GDM1 (cell line): ENCODE measurements at places on chromosomes 4 and X.
A peak's percentile ranks its signal among the peaks of the same experiment; 100 is the strongest.

GRCh38 chrX:72020788-72021187, 110.1 kb downstream of the NHSL2 start:
- DNase-seq, result no peak

DNA sequence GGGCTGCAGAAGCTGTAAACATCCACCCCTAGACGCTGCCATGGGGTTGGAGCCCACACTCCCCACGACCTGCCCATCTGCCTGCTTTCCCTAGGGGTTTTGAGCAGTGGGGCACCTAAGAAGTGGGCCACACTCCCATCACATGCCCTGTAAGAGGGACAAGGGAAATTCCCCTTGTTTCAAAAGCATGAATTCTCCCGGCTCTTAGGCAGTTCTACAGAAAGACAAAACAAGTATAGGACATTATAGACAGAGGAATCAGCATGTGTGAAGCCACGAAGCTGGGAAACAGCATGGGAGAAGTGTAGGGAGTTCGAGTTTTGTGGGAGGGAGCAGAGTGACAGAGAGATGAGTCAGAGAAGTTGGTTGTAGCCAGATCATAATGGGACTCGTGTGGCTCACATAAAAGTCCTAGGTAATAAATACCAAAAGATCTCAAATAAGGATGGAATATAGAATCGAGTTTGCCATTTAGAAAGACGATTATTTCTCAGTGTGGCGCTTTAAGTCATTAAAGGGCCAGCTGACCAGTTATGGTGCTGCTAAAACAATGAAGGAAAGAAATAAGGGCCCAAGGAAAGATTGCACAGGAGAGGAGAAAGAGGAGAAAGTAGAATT, 23.9 kb downstream of the APOO start:
- DNase-seq, result no peak

GRCh38 chrX:131703646-131704045, 159.8 kb downstream of the OR13H1 start:
- DNase-seq, result no peak

- DNase-seq, result no peak
These were observed 5.8 kb downstream of the RPS4X start for GRCh38 chrX:72271091-72271788.

DNA sequence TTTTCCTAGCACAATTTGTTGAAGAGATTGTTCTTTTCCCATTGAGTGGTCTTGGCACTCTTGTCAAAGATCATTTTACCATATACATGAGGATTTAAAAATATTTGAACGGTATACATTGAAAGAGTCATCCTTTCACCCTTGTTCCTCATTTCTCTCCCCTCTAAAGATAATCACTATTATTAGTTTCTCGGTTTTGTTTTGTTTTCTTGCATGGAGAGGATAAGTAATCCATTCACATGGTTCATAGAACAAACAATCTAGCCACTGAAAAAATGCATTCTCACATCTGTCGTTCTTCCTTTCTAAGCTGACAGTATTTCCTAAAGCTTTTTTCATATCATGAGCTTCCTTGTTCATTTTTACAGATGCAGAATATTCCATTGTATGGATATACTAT, 39.2 kb upstream of the MSMO1 start:
- no peak for DNase-seq

DNA sequence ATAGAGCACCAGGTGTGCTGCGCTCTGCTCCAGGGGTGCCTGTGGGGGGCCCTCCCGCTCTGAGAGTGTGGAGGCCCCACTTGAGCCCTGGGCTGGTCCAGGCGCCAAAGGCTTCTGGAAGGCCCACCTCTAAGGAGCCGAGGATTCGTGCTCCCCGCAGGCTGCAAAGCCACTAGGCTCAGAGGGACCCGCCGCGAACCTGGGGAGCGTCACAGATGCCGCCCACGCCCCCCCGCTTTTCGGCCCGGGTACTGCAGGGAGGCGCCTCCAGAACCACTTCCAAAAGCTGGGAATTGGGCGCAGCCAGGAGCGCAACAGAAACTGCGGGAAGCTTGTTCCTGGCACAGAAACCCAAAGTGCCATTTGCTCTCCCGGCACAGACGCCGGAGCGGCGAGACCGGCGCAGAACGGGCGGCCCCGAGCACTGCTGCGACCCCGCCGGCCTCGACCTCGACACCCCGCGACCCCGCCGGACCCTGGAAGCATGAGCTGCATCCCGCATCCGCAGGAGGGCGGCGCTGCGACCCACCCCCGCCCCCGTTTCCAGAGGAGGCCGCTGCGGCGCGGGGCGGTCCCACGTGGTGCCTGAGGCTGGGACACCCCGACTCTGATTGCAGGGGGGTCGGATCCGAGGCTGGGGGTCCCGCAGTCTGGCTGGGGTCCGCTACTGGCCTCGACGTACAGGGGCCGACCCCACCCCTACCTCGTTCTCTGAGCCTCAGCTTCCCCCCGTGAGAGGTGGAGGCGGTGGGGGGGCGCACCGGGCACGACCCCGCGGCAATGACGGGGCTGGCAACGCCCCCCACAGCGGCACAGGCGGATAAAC, 30.8 kb downstream of the CPLX1 start:
- no peak for DNase-seq

- no peak for DNase-seq
These were observed 29.9 kb upstream of the CXXC4 start for GRCh38 chr4:104524591-104524990.

DNA sequence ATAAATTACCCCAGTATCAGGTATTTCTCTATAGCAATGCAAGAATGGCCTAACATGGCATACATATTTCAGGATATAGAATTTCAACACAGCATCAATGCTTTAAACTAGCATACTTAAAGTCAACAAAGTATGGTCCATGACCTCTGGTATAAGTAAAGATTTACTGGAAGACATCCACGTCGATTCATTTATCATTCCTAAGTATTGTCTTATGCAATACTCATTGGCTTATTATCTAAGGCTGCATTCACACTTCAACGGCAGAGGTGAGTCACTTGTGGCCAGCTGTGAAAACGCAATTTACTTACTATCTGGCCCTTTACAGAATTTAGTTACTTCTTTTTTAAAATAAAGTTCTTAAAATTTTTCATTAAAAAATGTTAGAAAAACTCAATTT, 42.6 kb downstream of the ADGRA3 start:
- no peak for DNase-seq

- no peak for DNase-seq
These were observed 781 bp upstream of the SPON2 start for GRCh38 chr4:1172971-1173757.

DNA sequence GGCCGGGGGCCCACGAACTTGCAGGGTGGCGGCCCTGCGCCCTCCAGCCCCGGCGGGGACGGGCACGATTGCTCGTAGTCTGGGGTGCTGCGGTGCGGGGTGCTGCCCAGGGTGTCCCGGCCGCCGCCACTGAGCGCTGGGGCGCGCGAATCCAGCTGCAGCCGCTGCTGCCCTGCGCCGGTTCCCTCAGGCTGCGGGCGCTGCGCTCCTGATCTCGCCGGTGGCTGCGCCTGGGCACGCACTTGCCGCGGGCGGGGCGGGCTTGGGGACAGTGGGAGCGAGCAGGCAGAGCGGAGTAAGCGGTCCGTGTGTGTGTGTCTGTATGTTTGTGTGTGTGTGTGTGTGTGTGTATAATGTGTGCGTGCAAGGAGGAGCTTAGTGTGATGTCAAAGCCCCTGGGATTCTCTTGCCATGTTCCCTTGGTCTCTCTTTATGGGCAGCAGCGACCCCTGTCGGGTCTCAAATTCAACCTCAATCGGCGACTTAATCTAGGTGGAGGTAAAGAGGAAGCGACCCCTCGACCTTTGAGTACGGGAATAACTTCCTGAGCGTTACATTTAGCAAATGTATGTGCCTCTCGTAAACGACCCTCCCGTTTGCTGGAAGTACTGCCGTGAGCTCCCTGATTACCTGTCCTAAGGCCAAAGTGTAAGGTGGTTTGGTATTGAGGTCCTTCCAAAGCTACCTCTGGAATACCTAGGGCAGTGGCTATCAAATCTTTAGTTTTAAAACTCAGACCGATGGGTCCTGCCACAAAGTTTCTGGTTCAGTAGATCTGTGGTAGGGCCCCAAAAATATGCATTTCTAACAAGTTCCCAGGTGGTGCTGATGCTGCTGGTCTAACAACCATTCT, at the start of gene RNF150:
Gene RNF150, minus strand, starts transcription at position 324 of the 853 bp plus-strand sequence.
- peak; percentile 40 for DNase-seq

DNA sequence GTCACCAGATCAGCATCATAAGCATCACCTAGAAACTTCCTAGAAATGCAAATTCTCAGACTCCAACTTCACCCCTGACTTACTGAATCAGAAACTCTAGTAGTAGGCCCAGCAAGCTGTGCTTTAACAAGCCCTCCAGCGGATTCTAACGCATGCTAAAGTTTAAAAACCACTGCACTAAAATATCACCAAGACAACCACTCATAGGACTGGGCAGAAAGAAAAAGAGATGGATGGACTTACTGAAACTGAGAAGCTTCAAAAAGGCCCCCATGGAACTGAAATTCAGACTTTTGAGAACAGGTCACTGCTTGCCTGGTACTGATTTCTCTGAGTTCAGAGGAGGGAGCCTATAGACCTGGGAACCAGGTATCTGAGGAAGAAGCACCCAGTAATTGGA, 40.1 kb downstream of the FAM241A start:
- DNase-seq, result no peak

DNA sequence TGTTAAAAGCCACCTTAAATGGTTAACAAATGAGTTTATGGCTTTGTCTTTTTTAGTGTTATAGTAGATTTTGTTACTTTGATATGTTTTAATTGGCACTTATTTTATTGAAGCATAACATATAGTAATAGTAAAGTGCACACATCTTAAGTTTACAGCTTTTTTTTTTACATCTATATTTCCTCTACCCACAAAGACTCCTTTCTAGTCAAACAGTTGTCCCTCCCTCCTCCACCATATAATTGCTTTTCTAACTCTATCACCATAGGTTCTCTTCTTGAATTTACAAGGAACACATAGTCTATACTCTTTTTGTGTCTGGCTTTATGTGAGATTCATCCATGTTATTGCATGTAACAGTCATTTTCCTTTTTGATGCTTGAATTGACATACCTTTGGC, 71.5 kb downstream of the PDK3 start:
- DNase-seq, result no peak

- DNase-seq, result peak; percentile 21
These were observed 56.9 kb downstream of the BCOR start for GRCh38 chrX:40040686-40041461.

DNA sequence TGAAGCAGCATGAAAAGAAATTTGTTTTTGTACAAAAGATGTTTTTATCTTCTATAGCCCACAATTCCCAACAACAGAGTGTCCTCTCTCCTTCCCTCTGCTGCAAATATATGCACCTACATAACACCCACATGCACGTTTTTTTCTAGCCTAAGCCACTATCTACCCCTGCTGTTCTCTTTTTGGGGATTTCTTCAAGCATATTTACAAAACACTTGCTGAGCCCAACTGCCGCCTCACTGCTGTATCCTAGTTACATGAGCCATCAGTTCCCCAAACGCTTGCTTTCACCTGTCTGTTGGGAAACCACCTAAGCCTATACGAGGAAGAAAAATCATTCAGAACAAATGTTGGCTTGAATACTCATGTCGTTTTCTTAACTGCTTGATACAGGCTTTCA, 127.2 kb downstream of the CHRNA9 start:
- no peak for DNase-seq

DNA sequence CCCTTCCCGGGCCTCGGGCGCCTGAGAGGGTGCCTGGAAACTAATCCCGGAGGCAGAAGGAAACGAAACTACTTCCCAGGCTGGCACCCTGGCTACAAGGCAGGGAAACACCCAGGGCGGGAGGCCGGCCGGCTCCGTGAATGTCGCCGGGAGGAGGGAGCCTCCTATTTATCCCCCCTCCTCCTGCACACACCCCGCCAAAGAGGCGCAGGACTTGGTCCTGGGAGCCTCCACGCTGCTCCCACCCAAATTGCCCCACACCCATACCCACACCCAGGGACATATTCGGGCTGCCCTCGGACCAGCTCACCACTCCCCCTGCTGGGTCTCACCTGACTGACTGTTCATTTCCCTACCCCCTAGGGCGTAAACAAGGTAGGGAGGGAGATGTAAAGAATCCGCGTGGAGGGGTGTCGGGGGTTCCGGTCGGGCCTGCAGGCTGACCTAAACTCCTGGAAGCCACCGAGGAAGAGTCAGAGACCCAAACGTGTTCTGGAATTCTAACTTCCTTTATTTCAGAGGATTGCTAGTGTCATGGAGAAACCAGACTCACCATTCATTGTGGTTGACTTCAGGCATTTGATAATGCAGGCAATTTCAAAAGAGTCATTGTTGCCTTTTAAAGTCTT, at the start of gene BTC:
Gene BTC, minus strand, starts transcription at position 142 of the 629 bp plus-strand sequence. CDS start 198 bp downstream, outside the sequence.
- DNase-seq, result no peak

DNA sequence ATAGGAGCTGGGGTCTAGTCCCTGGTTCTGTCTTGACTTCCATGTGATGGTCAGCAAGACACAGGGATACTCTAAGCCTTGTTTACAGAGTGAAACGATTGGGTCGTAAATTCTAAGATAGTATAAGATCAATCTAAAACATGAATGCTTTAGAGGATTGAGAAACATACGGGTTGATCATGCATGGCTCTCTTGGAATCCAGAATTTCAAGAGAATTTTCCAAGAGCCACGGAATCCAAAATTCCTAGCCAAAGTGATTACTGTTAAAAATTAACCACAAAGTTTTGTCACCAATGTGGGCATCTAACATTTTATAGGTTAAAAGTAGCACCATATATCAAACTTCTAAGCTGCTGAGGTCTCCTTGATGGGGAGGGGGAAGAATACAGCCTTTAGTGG, 16.5 kb downstream of the HS3ST1 start:
- no peak for DNase-seq

DNA sequence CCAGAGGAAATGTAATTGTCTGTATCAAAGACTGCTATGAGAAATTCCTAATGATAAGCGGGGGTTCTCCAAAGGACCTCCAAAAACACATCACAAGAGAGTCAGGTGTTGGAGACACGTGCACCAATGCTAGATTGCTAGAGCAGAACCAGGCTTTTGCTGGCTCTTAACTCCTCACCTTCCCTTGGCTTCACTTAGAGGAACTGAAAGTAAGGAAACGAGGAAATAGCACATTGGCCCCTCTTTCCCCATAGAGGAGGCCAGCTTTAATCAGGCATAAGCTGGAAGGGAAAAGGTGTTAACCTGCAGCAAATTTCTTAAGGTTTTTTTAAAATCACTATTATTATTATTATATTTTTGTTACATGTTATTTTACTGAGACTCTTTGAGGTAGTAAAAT, 13.6 kb downstream of the OTC start:
- no peak for DNase-seq

DNA sequence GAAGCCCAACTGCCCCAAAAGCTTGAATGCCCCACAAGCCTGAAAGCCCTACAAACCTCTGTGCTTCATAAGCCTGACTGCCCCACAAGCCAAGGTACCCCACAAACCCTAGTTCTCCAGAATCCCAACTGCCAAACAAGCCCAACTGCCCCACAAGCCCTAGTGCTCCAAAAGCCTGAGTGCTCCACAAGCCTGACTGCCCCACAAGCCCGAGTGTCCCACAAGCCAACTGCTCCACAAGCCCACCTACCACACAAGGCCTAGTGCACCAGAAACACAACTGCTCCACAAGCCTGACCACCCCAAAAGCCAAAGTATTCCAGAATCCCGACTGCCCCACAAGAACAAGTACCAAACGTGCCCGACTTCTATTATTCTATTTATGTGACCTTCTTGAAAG, 13.6 kb upstream of the HSFX3 start:
- no peak for DNase-seq

- DNase-seq, result no peak
These were observed 65.6 kb upstream of the BLTP1 start for GRCh38 chr4:122086338-122087065.
